ENCODE measurements at places on chromosomes 2 and 18.

DNA sequence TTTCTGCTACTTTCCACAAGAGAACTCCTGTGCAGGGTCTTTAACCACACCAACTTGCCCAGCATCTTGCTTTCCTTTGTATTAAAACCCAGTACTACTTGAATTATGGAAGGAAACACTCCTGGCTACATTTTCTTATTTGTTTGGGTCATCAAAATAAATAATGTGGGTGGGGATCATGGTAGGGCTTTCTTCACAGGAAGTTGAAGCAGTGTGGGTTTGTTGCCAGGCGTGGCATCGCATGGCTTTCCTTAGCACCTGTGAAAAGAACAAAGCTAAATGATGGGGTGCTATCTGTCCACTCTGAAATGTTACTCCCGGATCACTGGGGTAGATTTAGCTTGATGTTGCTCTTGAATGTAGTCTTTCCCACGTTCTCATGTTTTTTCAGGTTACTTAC lies 18.7 kb downstream of the ARHGAP25 start:
- no peak for DNase-seq

- no peak for DNase-seq
Observed at GRCh38 chr18:57698571-57699276, 77.1 kb upstream of the NARS1 start.

DNA sequence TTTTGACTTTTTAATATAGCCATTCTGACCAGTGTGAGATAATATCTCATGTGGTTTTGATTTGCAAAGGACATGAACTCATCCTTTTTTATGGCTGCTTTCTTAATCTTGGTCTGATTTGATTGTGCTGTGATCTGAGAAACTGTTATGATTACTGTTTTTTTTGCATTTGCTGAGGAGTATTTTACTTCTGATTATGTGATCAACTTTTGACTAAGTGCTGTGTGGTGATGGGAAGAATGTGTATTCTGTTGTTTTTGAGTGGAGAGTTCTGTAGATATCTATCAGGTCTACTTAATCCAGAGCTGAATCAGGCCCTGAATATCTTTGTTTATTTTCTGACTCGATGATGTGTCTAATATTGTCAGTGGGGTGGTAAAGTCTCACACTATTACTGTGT lies 16.8 kb downstream of the SP140L start:
- no peak for DNase-seq

DNA sequence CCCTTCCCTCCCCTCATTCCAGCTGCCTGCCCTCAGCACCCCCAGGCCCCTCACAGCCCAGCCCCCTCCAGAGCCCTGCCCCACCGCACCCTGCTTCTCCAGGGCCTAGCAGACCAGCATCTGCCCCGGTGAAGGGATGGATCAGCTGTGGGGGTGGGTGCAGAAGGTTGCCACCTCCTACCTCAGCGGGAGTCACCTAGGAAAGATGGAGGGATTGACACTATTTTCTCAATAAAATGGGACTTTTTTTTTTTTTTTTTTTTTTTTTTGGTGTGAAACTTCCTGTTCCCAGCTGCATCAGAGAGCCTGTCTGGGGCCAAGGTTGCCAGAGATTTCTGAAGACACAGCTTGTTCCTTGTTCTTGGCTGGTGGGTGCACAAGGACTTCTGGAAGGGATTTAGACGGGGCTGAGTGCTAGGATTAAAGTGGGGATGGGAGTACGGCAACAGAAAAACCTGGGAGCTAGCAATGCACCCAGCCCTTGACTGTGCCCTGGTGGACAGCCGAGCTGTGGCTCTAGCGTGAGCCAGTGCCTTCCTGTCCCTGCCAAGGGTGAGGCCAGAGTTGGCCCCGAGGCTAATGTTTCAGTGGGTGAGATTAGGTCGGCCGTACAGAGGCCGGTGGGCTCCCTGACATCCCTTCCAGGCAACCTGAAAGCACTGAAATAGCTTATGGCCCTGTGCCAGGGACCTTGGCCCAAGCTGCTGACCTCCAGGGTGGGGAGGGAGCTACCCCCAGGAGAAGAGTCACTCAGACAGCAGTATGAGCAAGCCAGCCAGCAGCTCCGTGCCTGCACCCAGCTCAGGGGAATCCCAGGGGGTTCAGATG lies 4.6 kb downstream of the B3GNT7 start:
- no peak for DNase-seq

- DNase-seq: no peak
Observed at GRCh38 chr2:27993402-27993787, 102.9 kb downstream of the BABAM2 start.

DNA sequence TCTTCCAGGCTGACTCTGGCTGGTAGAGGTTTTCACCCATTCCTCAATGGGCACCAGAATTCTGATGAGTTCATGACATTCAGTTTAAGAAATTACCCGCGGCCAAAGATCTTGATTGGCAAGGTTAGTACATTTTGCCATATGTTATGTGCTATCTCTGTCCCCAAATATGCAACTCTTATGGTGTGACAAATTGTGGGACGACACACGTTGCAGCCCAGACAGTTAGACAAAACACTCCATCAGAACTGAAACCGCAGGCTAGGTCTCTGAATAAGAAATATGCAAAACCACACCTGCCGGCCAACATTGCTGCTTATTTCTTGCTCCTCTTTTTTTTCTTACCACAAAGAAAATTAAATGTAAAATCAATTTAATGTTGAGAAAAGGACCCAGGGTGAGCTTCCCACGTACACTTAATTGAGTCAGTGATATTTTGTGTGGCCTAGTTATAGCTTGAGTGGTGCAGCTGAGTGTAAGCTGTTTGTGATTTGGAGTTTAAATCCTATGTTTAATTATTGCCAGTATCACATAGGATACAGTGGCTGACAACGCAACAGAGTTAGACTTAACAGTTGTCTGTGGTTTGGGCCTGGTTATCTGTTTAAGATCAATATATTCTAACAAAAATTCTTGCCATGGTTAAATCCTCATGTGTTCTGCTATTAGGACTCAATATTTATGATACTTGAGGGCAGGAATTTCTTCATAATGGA lies 35.7 kb upstream of the LTBP1 start:
- DNase-seq: no peak

DNA sequence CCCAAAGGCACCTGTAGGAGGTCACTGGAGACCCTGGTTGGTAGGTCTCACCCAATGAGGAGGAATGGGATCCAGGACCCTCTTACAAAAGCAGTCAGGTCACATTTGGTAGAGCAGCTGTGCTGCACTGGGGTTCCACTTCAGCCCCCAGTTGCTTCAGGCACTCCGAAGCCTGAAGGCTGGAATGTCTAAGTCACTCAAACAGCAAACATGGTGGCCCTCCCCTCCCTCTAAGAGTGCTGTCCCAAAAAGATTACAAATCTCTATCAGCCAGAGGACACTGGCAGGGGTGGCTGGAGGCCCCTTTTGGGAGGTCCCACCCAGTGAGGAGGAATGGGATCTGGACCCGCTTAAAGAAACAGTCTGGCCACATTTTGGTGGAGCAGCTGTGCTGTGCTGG lies 17.7 kb downstream of the MSTN start:
- DNase-seq: no peak
